ENCODE measurements at places on chromosomes 11 and 22.
A peak's percentile ranks its signal among the peaks of the same experiment; 100 is the strongest.

- DNase-seq: no peak
These were observed 28.8 kb downstream of the SWAP70 start for GRCh38 chr11:9692691-9693090.

DNA sequence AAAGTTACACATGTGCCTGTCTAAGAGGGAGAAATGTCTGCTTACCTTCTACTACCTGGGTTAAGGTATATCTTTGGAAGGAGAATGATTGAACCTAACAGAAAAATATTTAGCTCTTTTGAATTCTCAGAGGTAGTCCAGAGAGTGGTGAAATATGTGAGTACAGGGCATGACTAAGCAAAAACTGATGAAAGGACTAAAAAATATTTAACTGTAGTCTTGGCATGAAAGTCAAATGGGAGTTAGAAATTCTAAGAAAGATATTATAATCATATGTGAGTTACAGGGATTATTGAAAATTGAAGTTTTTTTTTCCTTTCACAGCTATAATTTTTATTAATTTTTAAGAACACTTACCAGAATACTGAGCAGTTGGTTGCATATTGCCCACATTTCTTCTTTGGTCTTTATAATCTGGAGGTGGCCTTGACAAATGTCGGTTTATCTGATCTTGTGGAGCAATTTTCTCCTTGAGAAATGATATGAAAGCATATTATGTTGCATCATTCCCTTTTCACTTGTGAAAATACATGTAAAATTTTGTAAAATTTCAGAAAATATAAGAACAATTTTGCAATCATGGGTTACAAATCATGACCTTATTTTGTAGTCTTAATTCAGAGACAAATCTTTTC, 61.4 kb upstream of the MTMR2 start:
- no peak for DNase-seq

- DNase-seq: no peak
These were observed 51.2 kb upstream of the SLC22A12 start for GRCh38 chr11:64539711-64540427.

GRCh38 chr22:22934543-22935055, 47.0 kb downstream of the IGLL5 start:
- DNase-seq: no peak

GRCh38 chr11:59754859-59755700, at the start of gene STX3:
Gene STX3, plus strand, starts transcription at chr11:59755376. Its CDS starts 230 bp downstream, at chr11:59755606.
- DNase-seq: peak; percentile 68

DNA sequence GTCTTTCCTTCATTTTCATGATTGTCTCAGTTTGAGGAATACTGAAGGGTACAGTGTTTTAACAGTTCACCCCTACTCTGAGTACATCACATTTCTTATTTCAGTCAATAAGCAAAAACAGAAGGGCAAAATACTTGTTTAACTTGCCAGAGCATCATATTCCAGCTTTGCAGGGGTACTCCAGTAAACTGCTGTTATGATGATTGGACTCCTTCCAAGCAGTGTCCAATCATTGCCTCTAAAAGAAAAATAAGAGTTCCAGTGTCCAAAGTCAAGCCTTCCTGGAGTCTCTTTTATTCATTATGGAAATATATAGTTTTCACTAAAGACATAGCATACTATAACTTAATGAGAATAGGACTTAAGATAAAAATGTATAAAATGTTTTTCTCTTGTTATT, 105.1 kb downstream of the FANCF start:
- no peak for DNase-seq

DNA sequence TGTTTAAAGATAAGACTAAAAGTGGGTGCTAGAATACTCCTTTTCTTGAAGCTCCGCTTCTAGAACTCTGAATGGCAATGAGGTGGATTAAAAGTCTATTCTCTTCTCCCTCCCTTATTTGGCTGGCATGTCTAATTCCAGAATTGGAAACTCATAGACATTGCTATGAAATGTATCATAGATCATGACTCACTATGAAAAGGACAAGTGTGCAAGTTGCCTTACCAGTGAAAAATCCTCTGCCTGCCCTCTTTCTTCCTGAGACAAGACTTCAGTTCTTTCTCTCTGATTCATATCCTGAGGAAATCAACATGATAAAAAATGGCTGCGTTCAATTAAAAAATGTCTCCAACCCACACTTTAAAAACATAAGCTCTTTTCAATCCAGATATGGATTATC, 73.2 kb upstream of the BLID start:
- no peak for DNase-seq

GRCh38 chr11:71454470-71455113, 1.6 kb downstream of the NADSYN1 start:
- no peak for DNase-seq

- no peak for DNase-seq
These were observed 768 bp downstream of the LDHA start for GRCh38 chr11:18394928-18395734.

GRCh38 chr22:36761553-36762240, 14.2 kb downstream of the IFT27 start:
- DNase-seq: no peak

GRCh38 chr11:128164080-128164741, 423.1 kb downstream of the ETS1 start:
- DNase-seq: no peak

GRCh38 chr11:74444173-74444826, 23.0 kb downstream of the KCNE3 start:
- no peak for DNase-seq

GRCh38 chr11:120977266-120978137, 46.4 kb upstream of the TBCEL start:
- DNase-seq: no peak

DNA sequence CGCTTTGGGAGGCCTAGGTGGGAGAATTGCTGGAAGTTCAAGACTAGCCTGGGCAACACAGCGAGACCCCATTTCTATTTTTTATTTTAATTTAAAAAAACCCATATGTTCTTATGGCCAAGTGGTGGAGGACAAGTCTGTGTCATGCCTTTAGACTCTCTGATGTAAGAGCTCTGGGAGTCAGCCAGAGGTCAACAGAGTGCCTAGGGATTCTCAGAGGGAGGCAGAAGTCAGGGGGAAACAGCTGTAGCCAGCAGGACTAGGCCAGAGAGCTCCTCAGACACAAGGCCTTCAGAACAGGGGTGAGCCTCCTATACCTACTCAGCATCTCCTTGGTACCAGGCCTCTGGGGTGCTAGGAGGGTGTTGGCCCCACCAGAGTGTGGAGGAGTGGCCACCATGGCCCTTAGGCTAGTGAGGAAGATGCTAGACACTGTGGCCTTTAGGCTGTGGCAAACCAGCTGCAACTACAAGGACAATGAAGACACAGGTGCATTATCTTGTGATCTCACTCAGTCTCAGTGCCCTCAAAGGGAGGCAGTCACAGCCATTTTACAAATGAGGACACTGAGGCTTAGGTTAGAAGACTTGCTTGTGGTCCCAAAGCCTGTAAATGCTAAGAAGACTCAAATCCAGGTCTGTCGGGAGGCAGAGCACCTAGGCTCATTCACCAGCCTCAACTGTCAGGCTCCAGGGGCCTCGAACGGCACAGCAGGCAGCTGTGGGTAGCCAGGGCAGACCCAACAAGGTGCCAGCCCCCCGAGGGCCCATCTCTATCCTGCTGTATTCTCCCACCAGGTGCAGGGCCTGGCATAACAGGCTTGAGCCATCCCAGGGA, 5.0 kb downstream of the ZP1 start:
- DNase-seq: no peak

GRCh38 chr22:49788504-49788903, 39.2 kb downstream of the BRD1 start:
- no peak for DNase-seq

DNA sequence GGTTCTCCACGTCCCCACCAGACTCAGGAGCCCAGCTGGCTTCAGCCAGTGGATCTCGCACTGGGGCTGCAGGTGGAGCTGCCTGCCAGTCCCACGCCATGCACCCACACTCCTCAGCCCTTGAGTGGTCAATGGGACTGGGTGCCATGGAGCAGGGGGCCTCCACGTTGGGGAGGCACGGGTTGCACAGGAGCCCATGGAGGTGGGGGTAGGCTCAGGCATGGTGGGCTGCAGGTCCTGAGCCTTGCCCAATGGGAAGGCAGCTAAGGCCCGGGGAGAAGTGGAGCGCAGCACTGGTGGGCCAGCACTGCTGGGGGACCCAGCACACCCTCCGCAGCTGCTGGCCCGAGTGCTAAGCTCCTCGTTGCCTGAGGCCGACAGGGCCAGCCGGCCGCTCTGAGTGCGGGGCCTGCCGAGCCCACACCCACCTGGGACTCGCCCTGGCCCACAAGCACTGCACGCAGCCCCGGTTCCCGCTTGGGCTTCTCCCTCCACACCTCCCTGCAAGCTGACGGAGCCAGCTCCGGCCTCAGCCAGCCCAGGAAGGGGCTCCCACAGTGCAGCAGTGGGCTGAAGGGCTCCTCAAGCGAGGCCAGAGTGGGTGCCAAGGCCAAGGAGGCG, 258.5 kb upstream of the PDGFD start:
- DNase-seq: no peak
